ENCODE measurements at places on chromosomes 16 and 17. TPM values are rescaled to one million over a fixed set of nuclear protein-coding genes. Genes with fewer than 3 reads are reported as not detected.

GRCh38 chr16:65116216-65116615 is 5.6 kb downstream of the CDH11 start:
- no peak for DNase-seq

DNA sequence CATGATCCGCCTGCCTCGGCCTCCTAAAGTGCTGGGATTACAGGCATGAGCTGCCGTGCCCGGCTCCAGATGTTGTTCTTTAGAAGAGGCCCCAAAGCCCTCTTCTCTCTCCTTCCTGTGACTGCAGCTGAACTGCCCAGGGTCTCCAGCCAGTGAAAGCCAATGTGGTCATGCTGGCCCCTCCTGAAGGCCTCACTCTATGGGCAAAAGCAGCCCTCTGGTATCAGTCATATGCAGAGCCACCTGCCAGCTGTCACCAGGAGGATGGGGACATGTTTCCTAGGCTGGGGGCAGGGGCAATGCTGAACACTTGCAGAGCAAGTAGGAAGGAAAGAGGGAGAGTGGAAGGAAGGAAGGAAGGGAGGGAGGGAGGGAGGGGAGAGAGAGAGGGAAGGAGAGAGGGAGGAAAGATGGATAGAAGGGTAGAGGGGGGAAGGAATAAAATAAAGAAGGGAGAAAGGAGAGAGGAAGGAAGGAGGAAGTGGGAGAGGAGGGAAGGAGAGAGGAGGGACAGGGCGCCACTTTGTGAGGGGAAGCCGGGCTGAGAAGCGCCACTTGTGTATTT is 36.0 kb downstream of the SOCS3 start:
- peak; percentile 39 for DNase-seq

DNA sequence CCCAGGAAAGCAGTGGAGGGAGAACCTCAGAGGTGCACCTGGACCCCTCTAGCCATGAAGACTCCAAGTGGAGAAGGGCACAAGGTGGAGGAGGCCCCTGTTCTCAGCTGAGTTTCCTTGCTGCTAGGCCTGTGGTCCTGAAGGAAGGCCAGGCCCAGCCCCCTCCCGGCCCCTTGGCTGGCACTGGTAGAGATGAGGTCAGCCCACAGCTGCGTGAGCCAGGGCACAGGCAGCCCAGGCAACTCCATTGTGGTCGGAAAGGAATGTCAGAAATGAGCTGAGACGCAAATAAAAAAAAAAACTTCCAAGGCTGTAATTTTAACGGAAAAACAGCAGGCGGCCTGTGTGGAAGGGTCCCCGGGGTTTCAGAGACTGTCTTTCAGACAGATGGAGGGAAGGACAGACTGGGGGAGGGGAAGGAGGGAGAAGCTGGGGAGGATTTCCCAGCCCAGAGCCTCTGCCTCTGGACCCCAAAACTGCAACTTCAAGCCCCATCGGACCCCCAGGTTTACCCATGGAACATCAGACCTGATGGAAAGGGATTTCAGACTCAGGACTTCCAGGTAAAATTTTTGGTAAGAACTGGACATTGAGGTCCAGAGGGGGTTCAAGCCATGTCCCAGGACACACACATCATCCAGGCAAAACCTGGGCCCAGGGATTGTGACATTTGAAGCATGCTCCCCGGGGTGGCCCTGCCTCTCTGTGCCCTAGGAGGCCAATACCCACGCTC is 25.6 kb upstream of the MRPS23 start:
- DNase-seq, result peak; percentile 96

DNA sequence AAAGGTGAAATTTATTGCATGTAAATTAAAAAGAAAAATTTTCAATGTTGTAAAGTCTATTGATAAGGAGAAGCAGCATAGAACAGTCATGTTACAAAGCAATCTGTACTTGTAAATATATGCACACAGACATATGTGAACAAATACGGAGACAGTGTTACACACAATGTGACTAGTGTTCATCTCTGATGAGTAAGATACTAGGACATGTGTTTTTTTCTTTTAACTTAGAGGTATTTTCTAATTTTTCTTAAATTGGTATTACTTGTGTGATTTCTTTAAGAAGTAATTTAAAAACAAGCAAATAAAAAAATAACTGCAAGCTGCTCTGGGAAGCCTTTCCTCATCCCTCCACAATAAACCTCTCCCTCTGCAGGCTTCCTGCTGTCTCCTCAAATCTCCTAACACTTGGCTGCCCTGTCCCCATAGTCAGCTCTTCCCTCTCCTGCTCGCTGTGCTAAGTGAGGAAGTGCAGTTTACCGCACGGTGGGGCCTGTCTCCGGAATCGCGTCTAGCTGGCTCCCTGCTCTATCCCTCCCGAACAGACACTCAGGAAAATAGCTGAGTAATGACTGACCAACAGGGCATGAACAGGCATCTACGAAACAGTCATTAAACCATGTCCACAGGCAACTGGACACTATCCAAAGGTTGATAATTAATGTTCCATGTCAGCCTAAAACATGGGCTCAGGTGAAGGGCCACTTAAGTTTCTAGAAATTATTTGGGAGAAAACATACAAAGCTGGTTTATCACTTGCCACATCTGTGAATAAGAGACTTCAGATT is 35.9 kb downstream of the CMTM4 start:
- DNase-seq, result peak; percentile 56

- DNase-seq, result peak; percentile 98
These were observed 49.0 kb upstream of the BAHCC1 start for GRCh38 chr17:81346090-81346907.

- peak; percentile 17 for DNase-seq
These were observed 1.5 kb downstream of the FBRS start for GRCh38 chr16:30659507-30660423.

GRCh38 chr16:13376174-13376573 is 474.8 kb downstream of the SHISA9 start:
- no peak for DNase-seq

- DNase-seq, result peak; percentile 36
These were observed at the start of gene RILP for GRCh38 chr17:1649844-1650501. TSS of gene RILP (minus strand) at chr17:1649866. CDS start at chr17:1649804, 62 bp downstream.

- no peak for DNase-seq
These were observed 332.8 kb downstream of the MAF start for GRCh38 chr16:79267781-79268180.

DNA sequence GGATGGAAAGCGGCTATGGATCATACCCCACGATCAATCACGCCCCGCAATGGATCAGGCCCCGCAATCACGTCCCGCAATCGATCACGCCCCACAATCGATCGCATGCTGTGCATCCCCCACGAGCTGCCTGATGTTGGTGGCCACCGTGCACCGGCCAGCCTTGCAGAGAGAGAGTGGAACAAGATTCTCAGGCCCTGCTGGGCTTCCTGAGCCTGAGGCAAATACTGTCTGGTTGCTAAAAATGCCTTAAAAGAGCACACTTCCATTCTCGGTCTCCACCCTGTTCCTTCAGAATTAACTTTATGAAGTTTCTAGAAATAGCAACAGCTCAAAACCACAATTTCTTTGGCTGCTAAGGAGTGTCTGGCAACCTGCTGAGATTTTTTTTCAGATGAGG is 81.5 kb downstream of the VPS53 start:
- DNase-seq, result no peak

DNA sequence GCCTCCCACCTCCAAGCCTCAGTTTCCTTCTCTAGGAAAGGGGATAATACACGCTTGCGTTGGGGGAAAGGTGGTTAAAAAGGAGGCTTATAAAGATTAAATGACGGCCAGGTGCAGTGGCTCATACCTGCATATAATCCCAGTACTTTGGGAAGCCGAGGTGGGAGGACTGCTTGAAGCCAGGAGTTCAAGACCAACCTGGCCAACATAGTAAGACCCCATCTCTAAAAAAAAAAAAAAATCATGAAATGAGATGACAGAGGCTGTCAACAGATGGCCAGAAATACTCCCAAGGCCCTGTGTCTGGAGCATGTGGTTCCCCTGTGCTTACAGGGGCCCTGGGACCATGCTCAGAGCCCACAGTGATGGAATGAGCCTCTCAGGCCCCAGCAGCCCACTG is 30.4 kb downstream of the RTN4RL1 start:
- DNase-seq, result no peak

DNA sequence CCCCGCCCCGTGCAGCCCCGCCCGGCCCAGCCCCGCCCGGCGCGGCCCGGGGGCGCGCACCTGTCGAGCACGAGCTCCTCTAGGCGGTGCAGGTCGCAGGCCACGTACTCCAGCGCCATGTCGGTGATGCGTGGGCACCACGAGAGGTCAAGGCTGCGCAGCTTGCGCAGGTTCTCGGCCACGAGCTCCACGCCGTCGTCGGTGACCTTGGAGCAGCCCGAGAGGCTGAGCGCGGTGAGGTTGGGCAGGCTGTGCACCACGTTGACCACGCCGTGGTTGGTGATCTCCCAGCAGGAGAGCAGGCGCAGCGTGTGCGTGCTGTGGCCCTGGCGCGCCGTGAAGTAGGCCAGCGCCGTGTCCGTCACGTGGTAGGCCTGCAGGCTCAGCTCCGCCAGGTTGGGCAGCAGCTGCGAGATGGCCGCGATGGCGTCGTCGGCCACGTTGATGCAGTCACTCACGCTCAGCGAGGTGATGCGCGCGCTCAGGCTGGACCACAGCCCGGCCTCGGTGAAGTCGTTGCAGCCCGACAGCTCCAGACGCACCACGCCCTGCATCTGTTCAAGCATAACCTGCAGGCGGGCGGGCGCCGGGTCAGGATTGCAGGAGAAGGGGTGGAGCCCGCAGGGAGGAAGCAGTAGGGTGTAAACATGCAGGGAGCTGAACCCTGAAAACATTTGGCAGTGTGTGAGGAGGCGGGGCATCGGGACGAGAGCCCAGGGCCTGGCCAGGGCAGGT is 5.3 kb upstream of the WDR24 start:
- DNase-seq, result no peak

DNA sequence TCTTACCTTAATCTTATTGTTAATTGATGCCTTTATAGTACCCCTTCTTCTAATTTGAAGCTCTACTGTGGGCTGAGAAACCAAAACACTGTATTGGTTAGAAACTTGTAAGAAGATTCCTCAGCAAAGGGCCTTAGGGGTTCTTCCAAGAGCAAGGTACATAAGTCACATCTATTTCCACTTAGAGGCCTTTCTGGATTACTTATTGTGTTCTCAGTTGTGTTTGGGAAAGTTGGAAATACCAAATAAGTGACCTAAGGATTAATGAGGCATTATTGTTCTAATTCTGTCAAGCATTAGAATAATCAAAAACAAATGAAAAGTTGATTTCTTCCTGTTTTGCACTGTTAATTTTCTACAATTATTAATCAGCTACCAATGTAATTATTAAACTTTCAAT is 85.8 kb downstream of the SKAP1 start:
- no peak for DNase-seq

GRCh38 chr16:15770512-15770911 is 86.3 kb downstream of the MYH11 start:
- no peak for DNase-seq

HCRT gene
- total RNA-seq, result not detected

SMTNL2 gene
- total RNA-seq, result 10.9 TPM

WNT9B gene
- 0.15 TPM for total RNA-seq

SGCA gene
- 5.0 TPM for total RNA-seq

FGF11 gene
- total RNA-seq, result 0.52 TPM

TMEM208 gene
- total RNA-seq, result 59.0 TPM
